Dermis microvascular lymphatic vessel endothelial cell (primary cell): ENCODE measurements at places on chromosomes 13 and 19. TPM values are rescaled to one million over a fixed set of nuclear protein-coding genes. Genes with fewer than 3 reads are reported as not detected.

C1QTNF9B gene
- not detected in 2 replicates for total RNA-seq

- peak; percentile 69 for DNase-seq
Observed at GRCh38 chr13:49502954-49503353, 7.2 kb downstream of the PHF11 start.

GRCh38 chr13:34776390-34776981 lies 165.6 kb upstream of the NBEA start:
- no peak for DNase-seq

DNA sequence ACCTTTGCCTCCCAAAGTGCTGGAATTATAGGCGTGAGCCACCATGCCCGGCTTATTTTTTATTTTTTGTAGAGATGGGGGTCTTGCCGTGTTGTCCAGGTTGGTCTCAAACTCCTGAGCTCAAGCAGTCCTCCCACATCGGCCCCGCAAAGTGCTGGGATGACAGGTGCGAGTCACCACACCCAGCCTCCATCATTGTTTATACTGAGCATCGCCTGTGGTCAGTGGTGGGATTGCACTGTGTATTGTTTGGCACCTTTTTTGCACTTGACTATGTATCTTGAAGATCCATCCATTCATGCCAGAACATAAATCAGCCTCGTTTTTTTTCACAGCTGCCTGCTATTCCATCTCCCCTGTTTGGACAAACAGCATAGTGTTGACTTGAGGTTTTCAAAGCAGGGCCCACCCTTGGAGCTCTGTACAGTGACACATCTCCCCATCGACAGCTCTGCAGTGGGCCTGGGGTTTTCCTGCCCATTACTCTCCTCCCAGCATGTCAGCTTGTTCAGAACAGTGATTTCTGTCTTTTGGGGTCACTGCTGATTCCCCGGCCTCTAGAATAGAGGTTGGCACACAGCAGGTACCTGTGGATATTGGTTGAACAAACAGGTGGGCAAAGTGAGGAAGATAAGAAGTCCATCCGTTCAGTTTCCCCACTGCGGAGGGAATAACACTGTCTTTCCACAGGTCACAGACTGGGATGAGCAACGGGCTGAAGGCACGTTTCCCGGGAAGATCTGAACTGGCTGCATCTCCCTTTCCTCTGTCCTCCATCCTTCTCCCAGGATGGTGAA lies 8.2 kb upstream of the UPK1A start:
- peak; percentile 21 for DNase-seq

GRCh38 chr19:11693505-11694499 lies 44.9 kb downstream of the ZNF823 start:
- DNase-seq = no peak

- no peak for DNase-seq
Observed at GRCh38 chr13:40251343-40252032, 415.0 kb downstream of the FOXO1 start.

GRCh38 chr13:32032759-32033158 lies 1.2 kb downstream of the FRY start:
- no peak for DNase-seq
